Hematopoietic multipotent progenitor cell treated with erythropoietin and hydrocortisone succinate and interleukin-3 and kit ligand, for 17 days (in vitro differentiated cells): ENCODE measurements at places on chromosomes 4 and X.
A peak's percentile ranks its signal among the peaks of the same experiment; 100 is the strongest.

GRCh38 chrX:134426281-134426680 is 33.7 kb upstream of the HPRT1 start:
- DNase-seq: no peak

- DNase-seq: no peak
Observed at GRCh38 chr4:129218360-129218759, 122.4 kb downstream of the C4orf33 start.

GRCh38 chr4:53784112-53784511 is 192.8 kb upstream of the LNX1 start:
- DNase-seq: no peak

DNA sequence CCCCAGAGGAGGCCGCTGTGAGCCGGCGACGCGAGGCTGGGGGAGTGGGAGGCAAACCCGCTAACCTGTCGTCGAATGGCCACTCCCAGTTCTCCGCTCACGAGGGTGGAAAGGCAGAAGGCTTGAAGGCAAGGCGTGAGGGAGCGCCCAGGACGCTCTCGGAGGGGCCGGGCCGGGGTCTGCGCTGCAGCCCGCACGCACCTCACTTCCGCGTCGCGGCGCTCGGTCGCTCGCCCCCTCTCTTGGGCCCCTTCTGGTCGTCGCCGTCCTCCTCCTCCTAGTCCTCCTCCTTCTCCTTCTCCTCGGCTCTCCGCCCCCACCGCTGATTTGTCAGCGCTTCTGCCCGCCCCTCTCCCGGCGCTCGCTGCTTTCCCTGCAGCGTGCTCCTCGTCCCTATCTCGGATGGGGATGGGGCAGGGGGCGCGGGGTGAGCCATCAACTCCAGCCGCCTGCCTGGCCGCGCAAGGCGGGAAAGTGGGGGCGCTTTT is at the start of gene SNCA:
Gene SNCA (minus strand): TSS at position 265 of the 488 bp plus-strand sequence. CDS start 1,494 bp downstream, outside the sequence.
- DNase-seq: peak; percentile 73

GRCh38 chrX:139304471-139304870 is 226.1 kb upstream of the F9 start:
- DNase-seq: no peak

GRCh38 chr4:133921280-133922195 is 280.1 kb downstream of the PABPC4L start:
- no peak for DNase-seq

GRCh38 chrX:148574237-148574973 is 74.0 kb downstream of the AFF2 start:
- DNase-seq: no peak

- no peak for DNase-seq
Observed at GRCh38 chr4:152594978-152595925, 59.4 kb upstream of the FBXW7 start.

DNA sequence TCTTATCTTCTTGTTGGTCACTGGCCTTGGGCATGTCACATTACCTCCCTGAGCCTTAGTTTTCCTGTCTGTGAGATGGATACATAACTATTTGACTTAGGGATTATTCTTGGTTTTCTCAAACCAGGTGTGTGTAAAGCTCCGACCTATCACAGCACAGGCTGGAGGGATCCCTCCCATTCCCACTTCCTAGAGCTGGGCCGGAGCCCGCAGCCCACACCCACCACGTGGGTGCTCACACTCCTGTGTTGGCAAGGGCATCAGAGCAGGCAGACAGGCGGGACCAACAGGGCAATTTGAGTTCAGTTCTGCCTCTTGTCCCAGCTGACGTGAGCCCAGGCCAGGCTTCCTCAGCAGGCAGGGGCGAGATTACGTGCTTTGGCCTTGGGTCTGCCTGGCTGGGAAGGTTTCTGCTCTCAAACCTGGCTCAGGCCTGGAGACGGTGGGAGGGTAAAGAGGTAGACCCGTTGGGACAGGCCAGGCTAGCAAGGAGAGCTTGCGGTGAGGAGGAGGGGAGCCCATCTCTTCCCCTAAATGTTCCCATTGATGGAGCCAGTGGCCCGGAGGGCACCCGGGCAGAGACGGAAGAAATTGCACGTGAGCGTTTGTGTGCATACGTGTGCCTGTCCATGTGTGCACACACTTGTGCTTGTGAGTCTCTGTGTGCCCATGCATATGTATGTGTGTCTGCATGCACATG is 734 bp upstream of the SH3TC1 start:
- DNase-seq: no peak

- no peak for DNase-seq
Observed at GRCh38 chr4:723751-724530, 18.3 kb downstream of the PCGF3 start.

DNA sequence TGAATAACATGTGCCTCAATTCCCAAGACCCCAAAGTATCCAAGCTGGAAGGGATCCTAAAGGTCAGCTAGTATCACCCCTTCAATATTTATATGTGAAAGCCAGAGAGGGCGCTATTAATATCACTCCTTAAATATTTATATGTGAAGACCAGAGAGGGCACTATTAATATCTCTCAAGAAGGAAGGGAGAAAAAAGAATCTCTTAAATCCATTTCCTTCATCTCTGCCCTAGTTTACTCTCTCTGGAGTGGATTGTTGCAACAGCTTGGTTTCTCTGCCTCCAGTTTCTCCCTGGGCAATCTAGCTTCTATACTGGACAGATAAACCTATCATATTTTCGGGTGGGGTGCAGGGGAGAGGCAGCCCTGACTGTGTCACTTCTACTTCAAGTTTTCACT is 31.6 kb upstream of the MSN start:
- no peak for DNase-seq

DNA sequence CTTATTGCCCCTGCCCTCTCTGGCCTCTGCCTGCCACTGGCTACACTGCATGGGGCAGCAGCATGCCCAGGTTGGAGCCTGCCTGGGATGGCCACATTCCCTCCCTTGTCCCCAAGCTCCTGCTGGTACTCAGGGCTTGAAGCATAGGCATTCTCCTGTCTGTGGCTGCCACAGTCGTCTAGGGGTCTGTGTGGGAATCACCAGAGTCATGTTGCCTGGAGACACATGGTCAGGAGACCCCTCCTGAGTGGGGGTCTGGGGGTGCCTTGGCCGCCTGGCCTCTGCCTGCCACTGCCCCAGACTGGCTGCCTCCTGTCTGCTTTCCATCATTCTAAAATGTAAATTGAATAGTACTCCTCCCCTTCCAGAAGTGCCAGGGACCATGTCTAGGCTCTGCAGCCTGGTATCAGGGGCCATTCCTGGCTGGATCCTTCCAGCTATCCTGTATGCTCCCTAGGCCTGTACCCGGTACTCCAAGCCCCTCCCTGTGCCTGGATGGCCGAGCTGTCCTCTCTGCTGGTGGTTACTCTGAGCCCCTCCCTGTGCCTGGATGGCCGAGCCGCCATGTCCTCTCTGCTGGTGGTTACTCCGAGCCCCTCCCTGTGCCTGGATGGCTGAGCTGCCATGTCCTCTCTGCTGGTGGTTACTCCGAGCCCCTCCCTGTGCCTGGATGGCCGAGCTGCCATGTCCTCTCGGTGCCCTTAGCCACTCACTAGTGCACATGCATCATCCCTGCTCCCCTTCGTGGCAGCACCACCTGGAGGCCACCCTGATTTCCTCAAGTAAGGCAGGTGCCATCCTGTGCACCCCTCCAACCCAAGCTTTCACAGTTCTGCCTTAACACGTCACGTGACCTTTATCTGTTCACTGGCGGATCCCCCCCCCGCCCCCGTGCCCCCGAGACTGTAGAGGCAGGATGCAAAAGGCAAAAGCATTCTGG is 5.5 kb upstream of the NKX1-1 start:
- DNase-seq: no peak

- DNase-seq: no peak
Observed at GRCh38 chr4:173171987-173172386, 3.4 kb downstream of the GALNT7 start.

DNA sequence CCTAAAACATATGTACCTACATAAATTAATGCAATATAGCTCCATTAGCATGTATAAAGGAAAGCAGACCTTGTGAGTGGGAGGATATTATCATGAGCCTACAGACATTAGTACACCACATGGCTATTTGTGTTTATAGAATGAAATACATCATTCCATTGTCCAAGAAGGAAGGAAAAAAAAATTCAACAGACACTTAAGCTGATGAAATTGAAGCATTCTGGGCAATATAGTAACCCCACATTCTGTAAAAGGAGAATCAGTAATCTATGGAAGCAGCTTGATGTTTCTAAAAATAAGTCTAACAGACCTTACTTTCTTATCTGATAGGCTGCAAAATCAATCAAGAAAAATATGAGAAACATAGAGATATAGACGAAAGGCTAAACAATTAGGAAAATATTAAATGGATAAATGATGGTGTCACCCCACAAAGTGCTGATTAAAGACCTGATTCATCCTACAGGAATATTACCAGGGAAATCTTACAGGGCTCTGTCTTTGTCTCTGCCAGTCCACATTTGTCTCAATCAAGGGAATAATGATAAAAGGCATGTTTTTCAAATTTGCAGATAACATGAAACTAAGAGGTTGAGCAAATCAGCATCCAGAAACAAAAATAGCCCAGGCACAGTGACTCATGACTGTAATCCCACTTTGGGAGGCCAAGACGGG is 76.8 kb downstream of the COMMD8 start:
- DNase-seq: no peak

DNA sequence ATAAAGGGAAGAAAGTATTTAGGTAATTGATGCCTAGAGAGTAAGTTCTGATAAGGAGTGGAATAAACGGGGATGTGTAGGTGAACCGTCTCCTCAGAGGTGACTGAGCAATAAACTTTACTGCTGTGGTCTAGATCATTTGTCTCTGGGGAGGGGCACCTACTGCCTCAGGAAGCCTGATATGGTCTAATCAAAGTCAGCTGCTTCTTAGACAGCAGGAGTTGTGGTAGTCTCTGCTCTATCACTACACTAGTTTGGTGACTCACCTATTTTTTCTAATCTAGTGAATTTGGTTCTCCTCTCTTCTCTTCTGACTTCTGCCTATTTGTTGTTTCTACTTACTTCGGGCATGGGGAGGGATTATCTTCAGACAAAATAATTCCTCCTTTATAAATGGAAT is 95.1 kb upstream of the STIM2 start:
- DNase-seq: no peak

GRCh38 chr4:87032884-87033533 is 98.2 kb downstream of the AFF1 start:
- no peak for DNase-seq

GRCh38 chr4:11471618-11472017 is 42.9 kb upstream of the HS3ST1 start:
- no peak for DNase-seq

DNA sequence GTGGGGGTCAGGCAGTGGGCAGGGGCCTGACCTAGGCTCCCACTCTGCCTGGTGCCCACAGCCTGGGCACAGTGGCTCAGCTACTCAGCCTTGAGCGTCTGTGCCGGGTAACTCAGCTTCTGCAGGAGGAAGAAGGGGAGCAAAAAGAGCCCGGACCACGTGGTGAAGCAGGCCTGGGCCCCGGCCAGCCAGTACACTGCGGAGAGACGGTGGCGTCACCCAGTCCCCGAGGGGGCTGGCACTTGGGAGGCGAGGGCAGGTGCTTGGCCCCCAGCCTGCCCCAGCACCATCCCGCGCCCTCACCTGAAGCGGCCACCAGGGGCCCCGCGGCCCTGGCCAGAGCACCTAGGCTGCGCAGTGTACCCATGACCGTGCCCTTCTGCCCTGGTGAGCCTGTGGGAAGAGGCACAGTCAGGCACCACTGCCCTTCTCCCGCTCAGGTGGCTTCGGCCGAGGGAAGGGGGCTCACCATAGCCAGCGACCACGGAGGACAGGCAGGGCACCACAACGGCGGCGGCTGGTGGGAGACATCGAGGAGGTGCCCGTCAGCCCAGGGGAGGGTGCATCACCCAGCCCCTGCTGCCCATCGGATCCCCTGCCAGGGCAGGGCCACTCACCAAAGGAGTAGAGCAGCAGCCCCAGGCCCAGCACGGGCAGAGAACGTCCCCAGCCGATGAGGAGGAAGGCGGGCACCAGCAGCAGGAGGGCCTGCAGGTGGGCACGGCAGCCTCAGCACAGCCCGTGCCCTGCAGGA is 32.3 kb downstream of the NOP14 start:
- no peak for DNase-seq

DNA sequence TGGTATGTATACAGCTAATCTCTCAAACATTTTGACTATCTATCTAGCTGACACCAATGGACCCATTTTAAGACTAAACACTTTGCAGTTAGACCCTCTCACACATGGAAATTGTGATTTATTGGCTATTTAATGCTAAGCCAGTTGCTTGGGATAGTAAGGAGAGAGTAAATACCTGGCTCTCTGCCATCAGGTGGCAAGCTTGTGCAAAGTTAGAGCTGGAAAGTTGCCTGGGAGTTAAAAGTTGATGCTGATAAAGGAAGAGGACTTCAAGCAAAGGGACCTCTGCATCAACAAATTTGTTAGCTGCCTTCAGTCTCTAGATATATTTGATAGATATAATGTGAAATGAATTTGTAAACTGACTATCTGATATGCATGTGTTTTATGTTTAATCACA is 61.1 kb downstream of the PACRGL start:
- no peak for DNase-seq

- no peak for DNase-seq
Observed at GRCh38 chrX:115268421-115268820, 21.1 kb upstream of the LUZP4 start.

GRCh38 chr4:8861576-8862295 is 9.9 kb downstream of the HMX1 start:
- DNase-seq: no peak

DNA sequence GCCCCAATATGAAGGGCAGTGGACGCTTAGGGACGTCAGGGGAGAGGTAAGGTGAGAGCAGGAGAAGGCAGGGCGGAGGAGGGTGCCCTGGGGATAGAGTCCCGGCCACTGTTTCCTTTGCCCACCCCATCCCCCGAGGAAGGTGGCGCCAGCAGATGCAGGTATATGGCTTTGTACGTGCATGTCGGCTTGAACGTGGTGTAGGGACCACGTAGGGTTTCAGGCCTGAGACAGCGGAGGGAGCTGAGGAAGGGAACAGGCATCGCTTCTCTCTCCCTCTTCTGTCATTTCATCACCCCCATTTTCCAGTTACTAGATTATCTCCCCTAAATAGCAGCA is 97.9 kb downstream of the PHKA2 start:
- no peak for DNase-seq

DNA sequence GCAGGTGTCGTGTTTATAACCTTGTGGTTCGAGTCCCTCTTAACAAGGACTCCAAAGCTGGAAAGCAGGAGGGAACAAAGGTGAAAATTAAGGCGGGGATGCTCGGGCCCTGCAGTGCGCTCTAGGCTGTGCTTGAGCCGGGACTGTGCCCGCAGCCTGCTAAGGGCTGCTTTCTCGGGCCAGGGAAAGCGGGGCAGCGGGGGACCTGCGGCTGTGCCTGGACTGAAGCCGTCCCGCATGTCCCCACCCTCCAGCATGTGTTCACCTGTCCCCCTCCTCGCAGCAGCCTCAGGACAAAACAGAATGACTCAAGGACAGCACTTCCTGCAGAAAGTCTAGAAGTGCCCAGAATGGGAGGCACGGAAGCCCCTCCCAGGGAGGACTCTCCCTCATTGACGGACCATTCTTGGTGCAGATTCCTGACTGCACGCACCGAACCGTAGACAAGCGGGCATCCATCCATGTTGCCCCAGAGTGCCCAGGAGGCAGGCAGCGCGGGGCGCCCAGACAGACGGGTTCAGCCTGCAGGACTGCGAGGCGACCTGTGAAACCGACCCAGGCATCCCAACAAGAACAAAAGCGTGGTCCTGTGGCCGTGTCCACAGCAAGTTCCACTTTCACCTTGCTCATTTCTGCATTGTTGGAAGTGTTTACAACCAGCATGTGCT is 342.9 kb downstream of the MAGEB5 start:
- DNase-seq: no peak
